NCI-H1436 treated with DMSO at 0.1 percent for 48 hours (cell line): ENCODE measurements at places on chromosomes 4 and X.

DNA sequence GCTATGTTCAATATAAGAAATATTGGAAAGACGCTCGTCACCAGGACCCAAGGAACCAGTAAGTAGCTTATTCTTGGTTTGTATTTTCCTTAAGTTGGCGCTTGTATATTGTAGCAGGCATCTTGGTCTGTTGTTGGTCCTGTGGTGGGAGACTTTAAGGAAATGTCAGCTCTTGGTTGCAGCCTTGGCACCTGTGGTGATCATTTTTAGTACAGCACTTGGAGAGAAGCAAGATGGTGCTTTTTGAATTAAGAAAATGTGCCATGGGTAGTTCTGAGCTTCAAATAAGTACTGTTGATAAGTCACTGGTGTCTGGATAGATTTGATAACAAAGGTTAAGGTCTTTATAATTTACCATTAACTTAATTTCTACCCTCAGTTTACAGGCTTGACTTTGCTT, 1.1 kb downstream of the RPS3A start:
- no peak for DNase-seq

DNA sequence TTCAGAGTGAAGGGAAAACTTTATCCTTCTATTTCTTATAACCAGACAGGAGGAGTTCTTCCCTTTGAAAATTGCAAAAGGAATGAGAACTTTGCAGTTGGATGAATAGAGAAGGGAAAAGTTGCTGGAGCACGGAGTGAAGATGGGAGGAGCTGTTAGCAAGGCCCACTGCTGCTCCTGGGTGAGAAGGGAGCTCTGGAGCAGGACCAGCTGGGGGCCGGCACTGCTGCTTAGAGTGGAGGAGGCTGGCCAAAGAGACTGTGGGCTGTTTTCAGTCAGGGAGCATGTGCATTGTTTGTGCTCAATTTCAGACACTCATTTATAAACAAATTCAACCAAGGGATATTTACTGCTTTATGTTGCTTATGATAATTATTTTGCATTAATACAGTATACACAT, 164.2 kb downstream of the STIM2 start:
- DNase-seq, result no peak

GRCh38 chr4:142535009-142535408, 311.1 kb downstream of the INPP4B start:
- no peak for DNase-seq

- DNase-seq, result no peak
Measured at GRCh38 chr4:151012820-151013219, 2.3 kb downstream of the LRBA start.

DNA sequence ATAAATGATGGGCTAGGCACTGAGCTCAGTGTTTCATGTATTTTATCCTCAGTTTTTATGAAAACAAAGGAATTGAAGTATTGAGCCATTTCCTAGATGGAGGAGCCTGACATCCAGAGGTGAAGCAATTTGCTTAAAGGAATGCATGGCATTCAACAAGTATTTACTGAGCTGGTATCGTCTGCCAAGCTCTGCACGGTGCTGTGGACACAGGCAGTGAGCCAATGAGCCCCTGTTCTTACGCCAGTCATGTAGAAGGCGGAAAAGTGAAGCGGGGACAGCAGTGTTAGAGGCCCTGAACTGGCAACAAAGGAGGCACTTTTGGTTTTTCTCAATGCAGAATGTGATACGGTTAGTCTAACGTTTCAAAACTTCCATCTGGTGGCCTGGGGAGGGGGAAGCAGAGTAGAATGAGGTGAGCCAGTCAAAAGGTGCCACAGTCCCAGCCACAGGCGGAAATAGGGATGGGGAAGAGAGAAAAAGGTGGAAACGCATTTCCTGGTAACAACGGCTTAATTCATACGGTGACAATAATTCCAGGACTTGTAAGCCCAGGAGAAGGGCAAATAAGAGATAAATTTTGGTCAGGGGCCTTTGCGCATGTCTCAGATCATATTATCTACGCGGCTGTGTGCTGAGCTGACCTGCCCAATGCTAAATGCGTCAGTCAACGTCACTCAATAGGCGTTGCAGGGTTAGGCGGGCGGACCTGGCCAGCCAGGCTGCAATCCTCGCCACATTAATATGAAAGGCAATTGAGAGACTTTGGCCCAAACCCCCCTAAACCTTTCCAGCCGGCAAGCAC, 133.9 kb downstream of the AFAP1 start:
- DNase-seq, result no peak

DNA sequence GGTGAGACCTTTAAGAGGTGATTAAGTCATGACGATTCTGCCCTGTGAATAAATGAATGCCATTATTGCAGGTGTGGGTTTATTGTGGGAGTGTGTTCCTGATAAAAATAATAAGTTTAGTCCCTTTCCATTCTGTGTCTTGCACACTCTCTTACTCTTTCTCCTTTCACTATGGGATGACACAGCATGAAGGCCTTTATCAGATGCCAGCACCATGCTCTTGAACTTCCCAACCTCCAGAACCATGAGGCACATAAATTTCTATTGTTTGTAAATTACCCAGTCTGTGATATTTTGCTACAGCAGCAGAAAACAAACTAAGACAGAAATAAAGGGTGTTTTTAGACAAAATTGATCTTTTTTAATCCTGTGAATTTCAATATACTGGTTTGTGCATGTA, 10.5 kb downstream of the SFRP2 start:
- DNase-seq, result no peak

- DNase-seq, result no peak
Measured at GRCh38 chr4:22047793-22048192, 99.2 kb upstream of the KCNIP4 start.

- DNase-seq, result no peak
Measured at GRCh38 chr4:101145021-101145420, 202.3 kb downstream of the PPP3CA start.

DNA sequence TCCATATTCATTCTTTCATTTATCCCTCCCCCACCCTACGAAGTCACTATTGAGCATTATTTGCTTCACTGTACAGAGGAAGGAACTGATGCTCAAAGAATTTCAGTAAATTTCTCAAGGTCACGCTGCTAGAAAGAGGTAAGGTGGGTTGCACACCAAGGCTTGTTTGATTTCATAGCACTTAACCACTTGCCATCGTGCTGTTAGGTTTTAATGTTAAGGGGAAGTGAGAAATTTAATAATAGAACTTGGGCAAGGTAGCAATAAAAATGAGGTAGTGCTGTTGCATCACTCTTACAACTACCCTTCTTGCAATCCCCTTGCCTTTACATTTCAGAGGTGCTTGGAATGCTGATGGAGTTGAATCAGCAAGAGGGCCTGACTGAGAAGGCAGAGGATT, 343.1 kb downstream of the MID1IP1 start:
- no peak for DNase-seq

- DNase-seq, result no peak
Measured at GRCh38 chr4:151226004-151226932, 50.7 kb upstream of the PRSS48 start.

GRCh38 chr4:95409127-95409526, 139.6 kb downstream of the UNC5C start:
- no peak for DNase-seq

GRCh38 chr4:145545538-145546174, 64.0 kb downstream of the SMAD1 start:
- DNase-seq, result no peak

DNA sequence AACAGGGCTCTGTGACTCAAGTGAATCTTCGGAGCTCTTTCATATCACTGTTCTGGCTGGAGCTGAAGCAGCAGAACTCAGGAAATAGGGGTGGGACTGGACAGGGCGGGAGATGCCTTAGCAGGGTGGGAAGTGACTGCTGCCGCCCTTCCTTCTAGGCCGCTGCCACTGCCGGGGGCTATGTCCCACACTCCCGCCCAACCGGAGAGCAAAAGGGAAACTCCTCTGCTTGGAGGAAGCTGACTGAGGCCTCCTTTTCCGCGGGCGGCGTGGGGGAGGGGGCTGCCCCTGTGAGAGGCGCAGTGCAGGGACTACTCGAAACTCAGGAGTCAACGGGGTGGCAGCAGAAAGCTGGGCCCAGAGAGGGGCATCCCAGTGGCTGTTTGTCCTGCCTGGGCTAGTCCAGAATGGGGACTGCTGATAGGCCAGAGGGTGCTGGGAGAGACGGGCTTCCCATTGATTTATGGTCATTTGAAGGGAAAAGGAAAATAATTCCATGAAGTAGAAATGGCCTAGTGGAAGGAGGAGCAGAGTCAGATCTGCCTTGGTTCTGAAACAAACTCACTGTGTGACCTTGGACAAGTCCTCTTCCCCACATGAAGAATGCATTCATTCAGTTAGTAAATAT, 36.9 kb downstream of the STARD8 start:
- no peak for DNase-seq

- no peak for DNase-seq
Measured at GRCh38 chr4:43567644-43568043, 675.1 kb downstream of the GRXCR1 start.

- no peak for DNase-seq
Measured at GRCh38 chrX:65837875-65838549, 170.6 kb downstream of the MSN start.

DNA sequence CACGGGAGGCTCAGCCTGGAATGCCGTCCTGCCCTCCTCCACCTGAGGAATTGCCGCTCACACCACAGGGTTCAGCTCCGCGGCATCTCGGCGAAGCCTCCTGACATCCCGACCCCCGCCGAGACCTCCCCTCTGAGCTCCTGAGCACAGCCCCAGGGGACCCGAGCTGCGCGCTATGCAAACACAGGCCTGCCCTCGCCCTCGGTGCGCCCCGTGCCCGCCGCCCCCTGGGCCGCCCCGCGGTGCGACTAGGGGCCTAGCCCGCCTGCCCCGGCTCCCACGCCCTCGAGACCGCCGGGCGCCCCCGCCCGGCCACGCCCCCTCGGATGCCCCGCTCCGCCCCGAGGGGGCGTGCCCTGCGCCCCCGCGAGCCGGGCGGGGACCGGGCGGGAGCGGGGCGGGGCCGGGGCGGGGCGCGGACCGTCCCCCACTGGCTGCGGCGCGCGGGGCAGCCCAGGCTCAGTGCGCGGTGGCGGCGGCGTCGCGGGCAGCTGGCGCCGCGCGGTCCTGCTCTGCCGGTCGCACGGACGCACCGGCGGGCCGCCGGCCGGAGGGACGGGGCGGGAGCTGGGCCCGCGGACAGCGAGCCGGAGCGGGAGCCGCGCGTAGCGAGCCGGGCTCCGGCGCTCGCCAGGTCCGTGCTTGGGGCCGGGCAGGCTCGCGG, at the start of gene FGFR3:
FGFR3 (plus strand) TSS at position 462 of the 664 bp plus-strand sequence. CDS start 642 bp downstream, outside the sequence.
- DNase-seq, result no peak

DNA sequence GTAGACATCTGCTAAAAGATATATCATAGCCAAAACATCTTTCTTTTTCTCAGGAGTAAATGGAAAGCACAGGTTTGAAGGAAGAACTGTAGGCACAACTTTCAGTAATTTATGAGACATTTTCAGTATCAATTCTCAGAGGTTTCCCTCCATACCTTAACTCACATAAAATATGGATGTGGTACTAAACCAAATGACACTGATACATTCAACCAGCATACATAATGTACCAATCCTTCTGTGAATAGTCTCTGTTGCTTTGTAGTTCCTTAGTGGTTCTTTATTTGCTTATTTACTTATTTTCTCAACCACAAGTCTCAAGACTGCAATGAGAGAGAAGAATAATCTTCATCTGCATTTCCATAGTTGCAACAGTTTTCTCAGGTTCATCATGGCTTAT, 96.1 kb downstream of the ARHGAP24 start:
- DNase-seq, result no peak

DNA sequence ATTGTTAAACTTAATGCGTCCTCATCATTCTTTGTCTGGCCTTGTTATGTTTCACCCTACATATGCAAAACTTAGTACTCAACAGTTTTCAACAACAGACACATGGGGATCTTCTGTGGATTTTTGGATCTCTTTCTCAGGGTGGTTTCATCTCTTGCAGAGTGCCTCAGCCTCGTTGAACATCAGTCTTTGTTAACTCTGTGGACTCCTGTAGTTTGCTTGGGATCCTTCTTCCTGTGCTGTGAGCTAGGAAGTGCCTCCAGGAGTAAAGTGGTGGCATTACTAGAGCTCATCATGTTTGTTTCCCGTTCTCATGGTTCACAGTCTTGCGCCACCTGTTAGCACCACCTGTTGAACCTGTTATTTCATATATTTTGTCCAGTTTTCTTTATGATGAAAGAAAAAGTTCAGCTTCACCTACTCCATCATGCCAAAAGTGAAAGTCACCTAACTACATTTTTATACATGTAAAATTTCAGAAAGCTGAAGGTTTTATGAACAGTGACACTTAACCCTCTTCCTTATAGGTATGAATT, 27.5 kb upstream of the NDUFC1 start:
- DNase-seq, result no peak

DNA sequence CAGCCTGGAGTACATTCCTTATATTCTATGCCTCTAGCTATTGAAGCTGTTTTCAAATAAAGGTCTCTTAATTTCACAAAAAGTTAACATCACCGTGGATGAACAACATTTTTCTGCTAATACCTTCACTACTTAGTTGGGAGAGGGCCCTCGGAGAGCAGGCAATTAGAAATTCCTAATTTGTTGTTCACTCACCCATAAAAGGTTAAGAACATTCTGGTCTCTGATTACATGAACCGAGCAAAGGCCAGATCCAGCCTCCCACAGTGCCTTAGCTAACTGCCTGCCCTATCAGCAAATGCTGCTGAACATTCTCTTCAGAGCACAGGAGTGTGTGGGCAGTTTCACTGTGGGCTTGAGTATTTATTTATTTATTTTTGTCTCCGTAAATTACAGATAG, 36.0 kb upstream of the TTC29 start:
- no peak for DNase-seq

GRCh38 chr4:143616771-143617170, 83.7 kb downstream of the FREM3 start:
- no peak for DNase-seq

DNA sequence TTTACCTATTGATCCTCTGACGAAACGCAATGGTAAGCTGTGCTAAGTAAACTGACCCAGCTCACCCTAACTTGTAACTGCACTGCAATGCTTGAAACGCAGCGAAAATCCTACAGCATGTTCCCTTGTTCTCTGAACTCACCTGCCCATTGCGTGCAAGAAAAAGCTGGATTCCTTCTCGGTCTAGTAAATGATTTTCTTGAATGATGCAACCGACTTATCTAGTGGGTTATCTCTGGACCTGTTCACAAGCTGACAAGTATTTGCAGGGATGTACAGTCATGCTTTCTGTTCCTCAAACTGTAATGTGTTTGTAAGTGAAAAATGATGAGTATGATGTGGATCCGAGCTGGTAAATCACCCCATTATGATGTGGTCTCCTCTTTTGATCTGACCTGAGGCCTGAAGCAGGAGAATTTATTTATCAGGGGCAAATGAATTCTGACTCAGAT, 140.1 kb downstream of the BTC start:
- no peak for DNase-seq

GRCh38 chr4:183508697-183509335, 4.0 kb downstream of the ING2 start:
- DNase-seq, result no peak

- DNase-seq, result no peak
Measured at GRCh38 chr4:5773271-5773555, 62.2 kb downstream of the EVC start.

DNA sequence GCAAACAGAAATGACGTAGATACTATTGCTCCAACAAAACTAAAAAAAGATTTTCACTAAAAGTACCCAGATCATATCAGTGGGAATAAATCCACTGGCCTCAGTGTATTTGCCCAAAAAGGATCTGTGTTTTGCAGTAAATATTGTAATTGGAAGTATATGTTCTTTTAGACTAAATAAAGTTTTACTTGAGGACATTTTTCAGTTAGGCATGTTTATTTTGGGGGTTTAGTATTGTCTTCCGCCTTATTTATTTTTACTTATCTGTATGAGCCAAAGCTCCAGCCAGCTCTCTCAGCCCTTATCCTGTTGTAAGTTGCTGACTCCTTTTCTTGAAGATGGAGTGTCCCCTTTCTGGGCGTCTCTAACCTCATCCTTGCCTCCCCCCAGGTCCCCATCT, 49.8 kb downstream of the PTTG2 start:
- no peak for DNase-seq

GRCh38 chr4:89373394-89373793, 65.8 kb upstream of the GPRIN3 start:
- DNase-seq, result no peak
